ENCODE measurements at places on chromosomes 1 and 21.

- peak; percentile 65 for DNase-seq
These were observed 38.3 kb downstream of the PHC2 start for GRCh38 chr1:33392639-33393038.

- no peak for DNase-seq
These were observed 61.0 kb upstream of the NBPF3 start for GRCh38 chr1:21378705-21379494.

- DNase-seq = no peak
These were observed 38.2 kb downstream of the PKNOX1 start for GRCh38 chr21:43012596-43012995.

- no peak for DNase-seq
These were observed 80.4 kb upstream of the TARDBP start for GRCh38 chr1:10932088-10932487.

Measured in fibroblast of skin of scalp (primary cell).